ENCODE measurements at places on chromosomes 16 and 17.

DNA sequence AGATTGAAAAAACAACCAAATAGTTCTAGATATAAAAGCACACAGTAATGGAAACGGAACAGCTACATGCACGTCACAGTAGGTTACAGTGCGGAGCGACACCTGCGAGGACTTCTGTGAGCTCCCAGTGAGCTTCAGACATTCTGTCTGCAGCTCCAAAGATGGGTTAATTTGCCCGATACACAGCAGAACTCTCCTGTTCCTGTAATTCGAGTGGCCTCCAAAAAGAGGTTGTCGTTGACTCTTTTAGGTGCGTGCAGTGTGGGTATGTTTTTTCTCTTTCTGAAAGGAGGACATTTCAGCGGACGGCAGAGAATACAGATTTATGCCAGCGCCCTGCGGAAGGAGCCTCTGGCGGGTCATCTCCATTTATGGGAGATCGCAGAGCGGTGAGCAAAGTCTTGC lies 2.9 kb downstream of the OR1F1 start:
- no peak for DNase-seq
- no peak overlapping the region for H3K27ac ChIP-seq

DNA sequence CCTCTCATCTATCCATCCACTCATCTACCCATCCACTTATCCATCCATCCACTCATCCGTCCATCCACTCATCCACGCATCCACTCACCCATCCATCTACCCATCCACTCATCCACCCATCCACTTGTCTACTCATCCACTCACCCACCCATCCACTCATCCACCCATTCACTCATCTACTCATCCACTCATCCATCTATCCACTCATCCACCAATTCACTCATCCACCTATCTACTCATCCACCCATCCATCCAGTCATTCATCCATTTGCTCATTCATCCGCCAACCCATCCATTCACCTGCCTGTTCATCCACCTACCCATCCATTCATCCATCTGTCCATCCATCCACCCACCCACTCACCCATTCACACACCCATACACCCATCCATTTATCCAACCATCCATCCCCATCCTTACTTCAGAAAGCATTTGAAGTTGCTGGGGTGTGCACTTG lies 329.6 kb downstream of the SEC14L1 start:
- H3K27me3 ChIP-seq, result no peaks in the 10 kb centered on the region
- no peak overlapping the region for H3K4me3 ChIP-seq
- H3K27ac ChIP-seq, result no peak overlapping the region
- peaks cover 4% of the 10 kb centered on the region for H3K36me3 ChIP-seq

DNA sequence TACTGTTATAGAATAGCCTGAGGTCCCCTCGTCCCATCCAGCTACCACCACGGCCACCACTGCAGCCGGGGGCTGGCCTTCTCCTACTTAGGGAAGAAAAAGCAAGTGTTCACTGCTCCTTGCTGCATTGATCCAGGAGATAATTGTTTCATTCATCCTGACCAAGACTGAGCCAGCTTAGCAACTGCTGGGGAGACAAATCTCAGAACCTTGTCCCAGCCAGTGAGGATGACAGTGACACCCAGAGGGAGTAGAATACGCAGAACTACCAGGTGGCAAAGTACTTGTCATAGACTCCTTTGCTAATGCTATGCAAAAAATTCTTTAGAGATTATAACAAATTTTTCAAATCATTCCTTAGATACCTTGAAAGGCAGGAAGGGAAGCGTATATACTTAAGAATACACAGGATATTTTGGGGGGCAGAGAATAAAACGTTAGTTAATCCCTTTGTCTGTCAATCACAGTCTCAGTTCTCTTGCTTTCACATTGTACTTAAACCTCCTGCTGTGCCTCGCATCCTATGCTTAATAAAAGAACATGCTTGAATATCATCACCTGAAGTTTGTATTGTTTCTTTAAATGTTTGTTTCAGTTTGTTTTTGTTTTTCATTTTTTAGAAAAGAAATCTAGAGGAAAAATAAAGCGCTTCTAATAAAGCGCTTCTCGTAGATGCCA lies 388.3 kb downstream of the MAF start:
- H3K27ac ChIP-seq, result no peak overlapping the region
- H3K27me3 ChIP-seq, result no peaks in the 10 kb centered on the region
- H3K4me3 ChIP-seq, result no peak overlapping the region
- H3K4me1 ChIP-seq, result peaks cover 3% of the 10 kb centered on the region

GRCh38 chr16:57100445-57100844 lies 8.1 kb downstream of the CPNE2 start:
- no peaks in the 10 kb centered on the region for H3K27me3 ChIP-seq
- no peak overlapping the region for H3K4me3 ChIP-seq
- no peak for DNase-seq
- no peaks in the 10 kb centered on the region for H3K4me1 ChIP-seq

- no peak for DNase-seq
- H3K36me3 ChIP-seq, result no peaks in the 10 kb centered on the region
- H3K4me1 ChIP-seq, result no peaks in the 10 kb centered on the region
- no peak overlapping the region for H3K4me3 ChIP-seq
These were observed 25.8 kb downstream of the PIK3R5 start for GRCh38 chr17:8939496-8940334.

Measured in liver (tissue), 10 donors.